Liver (tissue), 10 donors: ENCODE measurements at places on chromosomes 3 and 15. TPM values are rescaled to one million over a fixed set of nuclear protein-coding genes. Genes with fewer than 3 reads are reported as not detected.
A peak's percentile ranks its signal among the peaks of the same experiment; 100 is the strongest.

Gene LSAMP
- total RNA-seq = 0.17 TPM

- H3K4me1 ChIP-seq = peaks cover 4% of the 10 kb centered on the region
- DNase-seq = no peak
- H3K4me3 ChIP-seq = no peak overlapping the region
- no peaks in the 10 kb centered on the region for H3K36me3 ChIP-seq
- H3K27me3 ChIP-seq = no peaks in the 10 kb centered on the region
- no peak overlapping the region for H3K27ac ChIP-seq
Measured at GRCh38 chr3:171458071-171458863, 1.9 kb downstream of the TNIK start.

DNA sequence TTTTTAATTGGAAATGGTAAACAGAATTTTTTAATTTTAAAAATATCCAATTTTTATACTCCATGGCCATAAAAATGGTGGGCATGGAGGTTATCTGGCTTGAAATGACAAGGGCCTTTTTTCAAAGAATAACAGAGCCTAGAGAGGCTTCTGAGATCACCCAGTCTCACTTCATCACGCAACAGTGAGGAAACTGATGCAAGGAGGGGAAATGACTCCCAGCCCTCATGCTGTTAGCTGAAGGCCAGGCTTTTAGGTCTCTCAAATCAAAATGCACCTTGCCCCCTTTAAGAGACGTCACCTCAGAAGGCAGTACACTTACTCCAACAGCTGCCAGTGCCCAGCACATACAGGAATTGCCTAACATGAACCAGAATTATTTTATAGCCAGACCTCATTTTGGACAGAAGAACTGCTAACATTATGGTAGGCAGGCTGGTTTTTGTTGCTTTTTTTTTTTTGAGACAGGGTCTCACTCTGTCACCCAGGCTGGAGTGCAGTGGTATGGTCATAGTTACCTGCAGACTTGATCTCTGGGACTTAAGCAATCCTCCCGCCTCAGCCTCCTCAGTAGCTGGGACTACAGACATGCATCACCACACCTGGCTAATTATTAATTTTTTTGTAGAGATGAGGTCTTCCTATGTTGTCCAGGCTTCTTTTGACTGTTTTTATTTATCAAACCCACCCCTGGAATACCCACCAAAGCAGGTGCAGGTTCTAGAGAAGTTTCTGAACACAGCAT is 9.1 kb downstream of the RAB43 start:
- peaks cover 52% of the 10 kb centered on the region for H3K4me1 ChIP-seq
- H3K27me3 ChIP-seq = no peaks in the 10 kb centered on the region
- no peak overlapping the region for H3K27ac ChIP-seq
- no peak for DNase-seq

DNA sequence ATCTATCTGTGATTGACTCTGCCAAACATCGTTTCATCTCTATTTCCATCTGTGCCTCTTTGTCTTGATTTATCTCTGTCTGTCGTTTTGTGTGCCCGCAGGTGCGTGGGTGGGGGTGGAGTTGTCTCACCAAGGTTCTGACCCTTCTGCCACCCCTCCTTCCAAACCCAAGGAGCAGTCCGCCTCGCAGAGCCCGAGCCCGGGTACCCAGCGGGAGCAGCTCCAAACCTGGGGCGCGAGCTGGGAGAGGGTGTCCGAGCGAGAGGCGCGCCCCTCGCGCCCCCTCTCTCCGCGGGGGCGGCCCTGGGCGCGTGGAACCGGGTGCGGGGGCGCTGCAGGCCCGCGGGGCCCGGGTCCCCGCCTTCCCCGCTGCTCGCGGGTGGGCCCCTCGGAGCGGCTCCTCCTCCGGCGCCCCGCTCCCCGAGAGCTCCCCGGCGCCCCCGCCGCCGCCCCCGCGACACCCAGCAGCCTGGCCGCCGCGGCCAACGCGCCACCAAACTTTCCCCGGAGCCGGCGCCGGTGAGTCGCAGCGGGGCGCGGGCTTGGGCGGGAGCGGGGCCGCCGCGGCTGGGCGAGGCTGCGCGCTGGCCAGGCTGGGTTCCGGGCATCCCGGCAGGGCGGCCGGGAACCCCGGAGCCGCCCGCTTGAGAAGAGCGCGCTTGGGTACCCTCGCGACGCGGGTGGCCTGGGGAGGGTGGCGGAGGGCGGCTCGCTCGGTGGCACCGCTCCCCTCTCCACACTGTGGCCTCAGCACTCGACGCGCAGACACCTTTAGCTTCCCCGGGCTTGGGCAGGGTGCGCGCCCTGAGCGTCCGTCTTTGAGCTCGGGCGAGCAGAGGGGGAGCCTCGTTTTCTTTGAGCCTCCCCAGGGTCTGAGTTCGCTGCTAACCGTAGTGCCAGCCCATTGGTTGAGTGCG is at the start of gene HRH1:
Gene HRH1, plus strand, starts transcription at position 458 of the 917 bp plus-strand sequence. CDS start 104,545 bp downstream, outside the sequence.
- no peak within 1 kb of the TSS for H3K27ac ChIP-seq
- H3K4me3 ChIP-seq = no peak within 1 kb of the TSS
- H3K4me1 ChIP-seq = no peaks in the 10 kb centered on the region
- DNase-seq = no peak
- H3K27me3 ChIP-seq = peaks cover 4% of the 10 kb centered on the region

DNA sequence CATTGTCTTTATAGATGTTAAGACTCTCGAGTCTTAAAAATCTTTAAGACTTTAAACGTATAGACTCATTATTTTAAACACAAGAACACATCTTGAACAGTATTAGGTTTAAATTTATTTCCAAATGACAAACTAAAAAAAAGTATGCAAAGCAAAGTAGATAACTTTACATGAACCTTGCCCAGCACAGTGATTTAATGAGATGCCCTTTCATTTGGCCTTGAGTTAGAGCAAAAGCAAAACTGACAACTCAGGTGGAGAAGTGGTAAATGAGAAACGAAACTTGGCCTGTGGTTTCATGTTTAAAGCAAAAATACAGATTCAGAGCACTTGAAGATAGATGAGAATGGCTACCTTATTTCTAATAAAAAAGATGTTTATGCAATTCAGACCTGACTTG is 8.6 kb downstream of the GPR15 start:
- DNase-seq = no peak
- H3K4me3 ChIP-seq = no peak overlapping the region
- no peaks in the 10 kb centered on the region for H3K4me1 ChIP-seq
- no peaks in the 10 kb centered on the region for H3K27me3 ChIP-seq

DNA sequence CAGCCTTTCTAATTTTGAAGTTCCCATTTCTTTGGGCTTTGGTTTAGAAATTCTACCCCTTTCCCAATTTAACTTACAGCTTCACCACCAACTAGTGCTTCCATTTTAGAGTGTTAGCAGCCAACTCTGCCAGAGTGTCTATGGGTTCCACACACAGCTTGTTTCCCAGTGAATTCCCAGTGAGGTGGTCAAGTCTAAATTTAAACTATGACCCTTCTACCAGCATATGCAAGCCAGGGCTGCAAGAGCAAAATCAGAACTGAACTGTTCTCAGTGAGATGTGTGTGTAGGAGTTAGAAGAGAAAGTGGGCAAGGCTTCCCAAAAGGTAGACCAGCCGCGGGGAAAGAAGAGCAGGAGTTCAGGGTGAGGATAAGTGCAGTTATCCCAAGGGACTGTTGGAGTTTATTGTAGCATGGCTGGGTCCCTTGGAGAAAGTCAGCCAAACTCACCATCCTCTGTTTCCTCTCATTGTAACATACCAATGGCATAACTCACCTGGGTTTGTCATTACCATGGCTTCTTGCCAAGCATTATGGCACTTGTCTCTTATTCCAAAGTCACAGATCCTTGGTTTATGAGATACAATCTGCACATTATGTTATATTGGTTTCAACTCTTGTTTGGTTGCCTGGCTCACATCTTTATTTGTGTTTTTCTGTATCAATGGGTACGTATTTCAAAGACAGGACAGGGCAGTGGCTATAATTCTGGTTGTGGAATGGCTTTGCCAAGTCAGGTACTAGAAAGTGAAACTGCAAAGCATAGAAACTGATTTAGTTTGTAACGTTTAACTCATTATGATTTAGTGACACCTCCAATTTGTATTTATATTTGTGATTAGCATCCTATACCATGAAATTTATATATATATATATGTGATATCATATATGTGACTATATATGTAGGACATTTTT is 130.2 kb upstream of the UMPS start:
- peak overlapping the region; percentile 40 for H3K27ac ChIP-seq
- DNase-seq = no peak
- peaks cover 17% of the 10 kb centered on the region for H3K4me1 ChIP-seq
- no peak overlapping the region for H3K4me3 ChIP-seq
- H3K36me3 ChIP-seq = no peaks in the 10 kb centered on the region

Gene MAGEL2
- total RNA-seq = 0.09 TPM

DNA sequence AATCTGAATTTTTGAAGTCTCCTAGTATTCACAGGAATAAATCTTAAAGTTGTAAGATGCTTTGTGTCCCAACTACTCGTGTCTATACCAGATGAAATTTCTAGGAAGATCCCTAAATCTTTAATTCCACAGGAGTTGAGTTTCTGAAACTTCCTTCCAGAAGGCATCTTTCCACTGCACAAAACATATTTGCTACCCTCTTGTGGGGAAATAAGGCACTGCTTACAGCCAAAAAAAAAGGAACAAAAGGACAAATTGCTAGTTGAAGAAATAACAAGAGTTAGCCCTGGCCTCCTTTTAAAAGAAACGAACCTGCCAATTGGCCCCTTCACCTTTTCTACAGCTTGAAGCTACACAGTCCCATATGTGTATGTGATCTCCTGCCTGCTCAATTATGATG is 54.0 kb downstream of the TAFA4 start:
- H3K4me1 ChIP-seq = no peaks in the 10 kb centered on the region
- no peak for DNase-seq
- H3K27ac ChIP-seq = no peak overlapping the region
- H3K36me3 ChIP-seq = no peaks in the 10 kb centered on the region

DNA sequence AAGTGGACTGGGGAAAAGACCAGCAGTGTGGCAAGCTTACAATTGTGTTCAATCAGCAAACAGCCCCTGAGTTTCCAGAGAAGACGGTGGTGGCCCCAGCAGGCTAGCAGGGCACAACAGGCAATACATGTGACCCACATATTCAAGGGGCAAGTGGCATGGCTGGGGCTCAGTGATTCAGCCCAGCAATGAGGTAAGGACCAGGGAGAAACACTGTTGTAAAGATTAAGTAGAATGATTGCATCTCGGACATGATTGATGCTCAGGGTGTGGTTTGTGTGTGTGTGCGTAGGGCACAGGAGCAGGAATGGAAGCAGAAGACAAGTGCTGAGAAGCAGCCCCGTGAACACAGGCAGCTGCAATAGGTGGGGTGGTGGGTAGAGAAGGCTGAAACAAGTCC is 37.9 kb downstream of the KLHL6 start:
- no peak for DNase-seq
- no peaks in the 10 kb centered on the region for H3K4me1 ChIP-seq
- H3K27me3 ChIP-seq = no peaks in the 10 kb centered on the region
- H3K4me3 ChIP-seq = no peak overlapping the region
- H3K36me3 ChIP-seq = no peaks in the 10 kb centered on the region

GRCh38 chr15:79337591-79337990 is 26.7 kb downstream of the TMED3 start:
- no peaks in the 10 kb centered on the region for H3K27me3 ChIP-seq
- H3K27ac ChIP-seq = no peak overlapping the region
- H3K36me3 ChIP-seq = no peaks in the 10 kb centered on the region
- H3K4me1 ChIP-seq = no peaks in the 10 kb centered on the region
- no peak overlapping the region for H3K4me3 ChIP-seq

DNA sequence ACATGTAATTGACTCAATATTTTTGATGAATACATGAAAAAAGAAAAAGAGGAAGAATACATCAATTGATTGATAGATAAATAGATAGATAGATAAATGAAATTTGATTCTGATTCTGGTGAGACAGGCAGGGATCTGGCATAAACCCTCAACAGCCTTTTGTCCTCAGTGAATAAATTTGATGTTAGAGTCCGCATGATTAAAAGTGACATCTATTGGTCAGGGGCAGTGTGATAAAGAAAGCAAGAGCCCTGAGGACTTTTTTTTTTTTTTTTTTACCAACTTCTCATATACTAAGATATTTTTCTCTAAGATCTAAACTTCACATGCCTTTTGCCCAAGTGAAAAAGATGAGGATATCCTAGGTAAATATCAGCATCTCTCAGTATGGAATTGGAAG is 216.4 kb downstream of the LRRC3B start:
- no peak overlapping the region for H3K27ac ChIP-seq
- H3K27me3 ChIP-seq = no peaks in the 10 kb centered on the region
- no peak for DNase-seq
- no peaks in the 10 kb centered on the region for H3K4me1 ChIP-seq

DNA sequence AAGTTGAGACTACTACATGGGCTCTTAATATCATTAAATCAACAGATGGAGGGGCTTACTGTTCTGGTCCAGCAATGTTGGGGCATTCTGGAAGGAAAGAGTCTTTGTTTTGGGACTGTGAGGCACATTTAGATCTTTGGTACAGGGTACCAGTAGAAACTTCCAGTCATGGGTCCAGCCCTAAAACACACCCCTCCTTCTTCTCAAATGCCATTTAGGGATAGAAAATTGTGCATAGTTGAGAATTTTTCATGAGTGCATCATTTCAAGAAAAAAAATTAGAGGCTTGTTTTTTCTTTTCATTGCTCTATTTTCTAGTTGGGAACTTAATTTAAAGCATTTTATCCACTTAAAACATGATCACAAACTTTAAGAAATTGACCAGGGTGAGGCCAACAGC is 4.1 kb upstream of the RTP1 start:
- H3K4me1 ChIP-seq = no peaks in the 10 kb centered on the region
- no peaks in the 10 kb centered on the region for H3K36me3 ChIP-seq
- no peak overlapping the region for H3K27ac ChIP-seq
- H3K4me3 ChIP-seq = no peak overlapping the region

Gene FAM98B
- total RNA-seq = 5.9 TPM

GRCh38 chr3:61333192-61333961 is 82.1 kb upstream of the FHIT start:
- no peaks in the 10 kb centered on the region for H3K27me3 ChIP-seq
- no peaks in the 10 kb centered on the region for H3K4me1 ChIP-seq
- no peak for DNase-seq
- H3K27ac ChIP-seq = no peak overlapping the region
- H3K36me3 ChIP-seq = no peaks in the 10 kb centered on the region

DNA sequence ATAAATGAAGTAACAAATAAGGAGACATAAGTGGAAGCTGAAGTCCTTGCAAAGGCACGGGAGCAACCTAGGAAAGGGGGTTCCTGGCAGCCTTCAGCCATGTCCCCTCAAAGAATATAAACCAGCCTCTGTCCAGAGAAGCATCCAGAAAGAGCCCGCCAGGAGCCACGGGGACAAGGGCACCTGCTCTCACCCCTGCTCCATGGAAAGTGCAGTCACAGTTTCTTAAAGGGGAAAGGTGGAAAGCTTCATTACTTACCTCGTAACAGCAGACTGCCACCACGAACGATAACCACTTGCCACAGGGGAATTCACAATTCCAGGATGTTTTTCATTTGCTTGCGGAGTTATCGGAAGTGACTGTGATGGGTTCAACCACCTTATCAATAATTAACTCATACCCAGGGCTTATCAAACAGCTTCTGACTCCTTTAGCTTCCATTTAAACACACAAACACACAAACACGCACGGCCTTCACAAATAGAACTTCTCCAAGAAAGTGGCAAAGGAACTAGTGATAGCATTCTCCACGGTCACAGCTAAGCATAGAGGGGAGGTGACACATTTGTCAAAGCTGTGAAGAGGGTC is 134.2 kb upstream of the IGF1R start:
- H3K36me3 ChIP-seq = no peaks in the 10 kb centered on the region
- DNase-seq = no peak
- no peak overlapping the region for H3K27ac ChIP-seq
- no peaks in the 10 kb centered on the region for H3K27me3 ChIP-seq
- peaks cover 1% of the 10 kb centered on the region for H3K4me1 ChIP-seq
- H3K4me3 ChIP-seq = peak overlapping the region; percentile 58

Gene SCAMP2
- total RNA-seq = 23.3 TPM
